ENCODE measurements at places on chromosomes 16 and 17.

GRCh38 chr17:2716649-2717048, 5.1 kb upstream of the CLUH start:
- no peak for DNase-seq

- no peak for DNase-seq
Measured at GRCh38 chr16:55570159-55570558, 3.7 kb downstream of the CAPNS2 start.

DNA sequence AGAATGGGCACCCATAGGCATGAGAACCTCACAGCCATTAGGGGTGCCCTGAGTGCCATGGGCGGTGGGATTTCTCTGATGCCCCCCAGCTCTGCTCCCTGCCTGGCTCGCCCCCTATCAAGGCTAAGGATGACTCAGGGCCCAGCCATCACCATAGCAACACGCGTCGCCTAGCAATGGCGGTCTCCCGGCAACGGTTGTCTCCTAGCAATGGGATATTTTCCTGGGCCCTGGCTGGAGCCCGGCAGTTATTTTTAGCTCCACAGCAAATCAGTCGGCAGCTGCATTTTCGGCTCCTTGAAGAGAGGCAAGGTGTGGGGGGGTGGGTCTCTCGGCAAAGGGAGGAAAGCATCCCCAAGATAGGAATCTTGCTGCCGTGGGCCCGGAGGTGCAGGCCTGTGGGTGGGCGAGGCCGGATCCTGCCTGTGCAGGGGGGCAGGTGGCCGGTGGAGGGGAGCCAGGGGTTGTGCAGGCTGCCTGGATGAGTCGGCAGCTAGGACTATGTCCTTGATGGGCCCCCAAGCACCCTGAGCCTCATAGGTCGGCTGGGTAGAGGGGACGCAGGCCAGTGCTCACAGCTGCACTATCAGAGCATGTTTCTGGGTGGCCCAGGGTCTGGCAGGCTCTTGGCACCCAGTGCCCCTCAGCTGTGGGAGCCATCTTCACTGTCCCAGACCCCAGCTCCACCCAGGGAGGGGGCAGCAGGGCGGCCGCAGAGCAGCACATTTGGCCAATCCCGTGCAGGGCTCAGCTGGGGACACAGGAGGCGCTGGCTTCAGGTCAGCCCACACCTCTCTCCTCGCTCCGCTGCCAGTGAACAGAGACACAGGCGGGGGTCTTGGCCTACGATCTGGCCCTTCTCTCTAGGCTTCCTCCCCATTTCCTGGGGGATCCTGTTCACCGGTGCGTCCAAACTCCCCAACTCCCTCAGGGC, 4.2 kb upstream of the FBXL16 start:
- peak; percentile 63 for DNase-seq

DNA sequence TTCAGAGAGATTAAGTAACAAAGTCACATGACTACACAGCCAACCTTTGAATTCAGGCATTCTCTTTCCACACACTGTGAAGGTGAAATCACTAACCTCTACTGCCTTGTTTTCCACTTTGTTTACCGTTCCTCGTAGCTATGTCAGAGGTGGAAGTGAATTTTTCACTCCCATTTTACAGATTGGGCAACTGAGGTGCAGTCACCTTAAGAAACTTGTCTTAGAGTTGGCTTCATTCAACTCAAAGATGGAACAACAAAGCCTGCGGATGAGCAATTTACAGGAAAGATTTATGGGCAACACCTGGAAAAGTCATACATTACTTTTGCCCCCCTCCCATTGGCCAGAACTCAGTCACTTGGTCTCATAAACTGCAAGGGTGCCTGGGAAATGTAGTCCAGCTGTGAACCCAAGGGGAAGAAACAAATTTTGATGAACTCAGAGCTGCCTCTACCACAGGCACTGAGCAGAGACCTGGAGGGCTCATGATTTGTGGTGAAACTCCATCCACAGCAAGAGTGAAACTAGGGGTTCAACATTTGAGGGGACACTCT, 784.6 kb upstream of the EEF2KMT start:
- DNase-seq, result no peak

DNA sequence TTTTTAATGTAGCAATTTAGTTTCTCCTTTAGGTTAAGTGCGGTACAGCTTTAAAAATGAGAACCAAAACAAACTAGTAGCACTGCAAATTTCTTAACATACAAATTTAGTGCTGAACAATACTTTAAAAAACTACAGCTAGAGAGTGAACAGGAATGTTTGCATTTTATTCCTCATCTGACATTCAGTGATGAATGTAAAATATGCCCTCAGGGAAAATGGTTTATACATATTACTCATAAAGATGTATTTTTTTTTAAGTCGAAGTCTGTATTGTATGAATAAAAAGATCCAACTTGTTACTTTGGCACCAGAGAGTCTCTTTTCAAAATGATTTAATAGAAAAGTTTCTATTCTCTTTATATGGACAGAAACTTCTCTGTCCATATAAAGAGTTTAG, 96.8 kb downstream of the BRIP1 start:
- peak; percentile 55 for DNase-seq

DNA sequence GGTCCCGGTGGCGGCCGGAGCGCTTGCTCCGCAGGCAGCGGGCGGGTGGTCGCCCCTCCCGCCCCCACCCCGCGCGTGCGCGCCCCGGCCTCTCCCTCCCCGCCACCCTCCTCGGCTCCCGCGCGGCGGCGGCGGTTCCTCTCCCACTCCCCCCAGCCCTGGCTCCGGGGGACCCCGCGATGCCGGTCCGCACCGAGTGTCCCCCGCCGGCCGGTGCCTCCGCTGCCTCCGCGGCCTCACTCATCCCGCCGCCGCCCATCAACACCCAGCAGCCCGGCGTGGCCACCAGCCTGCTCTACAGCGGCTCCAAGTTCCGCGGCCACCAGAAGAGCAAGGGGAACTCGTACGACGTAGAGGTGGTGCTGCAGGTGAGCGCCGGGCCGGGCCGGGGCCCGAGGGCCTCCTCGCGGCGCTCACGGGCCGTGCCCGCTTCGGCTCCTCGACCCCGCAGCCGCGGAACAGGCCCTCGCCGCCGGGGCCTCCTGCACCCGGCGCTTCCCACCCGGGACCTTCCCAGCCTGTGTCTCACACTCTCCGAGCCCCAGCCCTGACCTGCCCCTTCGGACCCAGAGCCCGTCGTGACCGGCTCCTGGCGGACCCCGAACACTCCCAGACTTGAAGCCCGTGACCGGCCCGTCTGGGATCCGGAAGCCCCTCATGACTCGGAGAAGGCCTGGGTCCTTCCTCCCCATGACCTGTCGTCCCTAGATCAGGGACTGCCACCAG, 490 bp downstream of the GID4 start:
- no peak for DNase-seq

DNA sequence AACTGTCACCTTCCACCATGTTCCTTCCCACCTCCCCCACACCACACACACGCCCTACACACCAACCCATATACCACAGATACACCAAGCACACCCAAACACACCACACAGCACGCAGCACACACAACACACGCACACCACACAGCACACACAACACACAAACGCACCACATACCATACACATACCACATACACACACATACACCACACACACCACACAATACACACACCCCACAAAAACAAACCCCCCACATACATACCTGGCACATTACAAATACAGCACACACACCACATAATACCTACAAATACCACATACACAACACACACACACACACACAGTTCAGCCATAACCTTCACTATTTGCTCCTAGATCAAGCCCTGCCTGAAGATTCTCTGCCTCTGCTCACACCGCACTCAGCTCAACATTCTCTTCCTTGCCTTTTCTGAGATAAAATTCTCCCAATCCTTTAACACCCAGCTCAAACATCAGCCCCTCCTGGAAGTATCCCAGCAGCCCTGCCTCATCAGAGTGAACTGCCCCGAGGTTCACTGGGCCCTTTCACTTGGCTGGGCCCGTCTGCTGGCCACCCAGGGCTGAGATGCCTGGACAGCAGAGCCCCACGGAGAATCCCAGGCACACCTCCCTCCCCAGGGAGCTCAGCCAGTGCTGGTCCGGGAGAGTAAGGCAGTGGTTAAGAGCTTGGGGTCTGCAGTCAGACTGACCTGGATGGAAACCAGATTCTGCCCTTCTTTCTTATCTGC, 31.9 kb upstream of the CPNE2 start:
- DNase-seq, result no peak

GRCh38 chr16:31273676-31274075, 13.9 kb downstream of the ITGAM start:
- no peak for DNase-seq

- no peak for DNase-seq
Measured at GRCh38 chr17:58339755-58340404, 11.3 kb upstream of the TSPOAP1 start.

GRCh38 chr17:16875662-16876061, 96.3 kb downstream of the TNFRSF13B start:
- DNase-seq, result no peak

- no peak for DNase-seq
Measured at GRCh38 chr16:78715106-78715505, 615.7 kb downstream of the WWOX start.

DNA sequence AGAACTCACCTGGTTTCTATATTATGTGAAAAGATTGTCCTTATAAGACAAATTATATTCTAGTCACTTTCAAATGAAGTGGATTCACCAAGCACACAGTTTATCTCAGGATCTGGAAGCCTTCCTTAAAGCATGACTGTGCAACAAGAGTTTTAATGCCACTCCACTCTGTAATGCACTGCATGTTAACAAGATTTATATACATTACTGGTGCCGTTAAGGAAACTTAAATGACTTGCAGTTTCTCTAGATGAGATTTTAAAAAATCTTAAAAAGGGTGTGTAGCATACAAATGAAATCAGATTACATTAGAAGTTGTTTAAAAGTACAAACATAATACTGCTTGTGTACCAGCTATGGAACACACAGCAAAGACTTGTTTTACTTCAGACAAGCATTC, 150.8 kb downstream of the SNX11 start:
- DNase-seq, result no peak

GRCh38 chr16:20122011-20122410, 48.3 kb upstream of the GPR139 start:
- DNase-seq, result no peak

GRCh38 chr17:50956750-50957523, 90.8 kb upstream of the TOB1 start:
- DNase-seq, result peak; percentile 77

- no peak for DNase-seq
Measured at GRCh38 chr17:949623-950303, 29.8 kb downstream of the NXN start.

GRCh38 chr17:19357761-19358160, 4.8 kb downstream of the B9D1 start:
- no peak for DNase-seq

DNA sequence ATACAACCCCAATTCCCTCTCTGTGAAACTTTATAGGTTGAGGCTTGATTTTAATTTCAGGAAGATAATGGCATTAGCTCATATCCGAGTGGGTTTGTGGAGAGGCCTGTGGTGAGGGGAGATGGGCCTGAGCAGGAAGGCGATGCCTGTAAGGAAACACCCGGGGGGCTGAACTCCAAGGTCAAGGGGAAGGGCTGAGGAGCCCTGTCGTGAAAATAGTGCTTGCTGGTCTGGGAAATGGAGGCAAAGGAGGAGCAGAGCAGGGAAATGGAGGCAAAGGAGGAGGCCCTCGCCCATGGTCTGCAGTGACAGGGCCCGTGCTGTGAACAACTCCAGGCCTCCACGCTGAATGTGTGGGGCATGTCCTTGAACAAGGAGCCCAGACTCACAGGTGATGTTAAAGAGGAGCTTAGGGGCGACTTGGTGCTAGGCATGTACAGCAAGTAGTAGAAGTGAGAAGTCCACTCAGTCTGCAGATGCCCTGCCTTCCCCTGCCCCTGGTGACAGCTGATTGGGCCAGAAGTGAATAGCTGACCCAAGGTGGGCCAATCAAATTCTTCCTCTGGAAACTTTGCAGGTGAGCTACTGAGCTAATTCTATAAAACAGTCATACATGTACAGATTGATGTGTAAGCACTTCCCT, 38.1 kb downstream of the MRPS23 start:
- no peak for DNase-seq

GRCh38 chr16:31267332-31268032, 7.7 kb downstream of the ITGAM start:
- DNase-seq, result no peak

- no peak for DNase-seq
Measured at GRCh38 chr17:13099926-13100325, 82.1 kb upstream of the ELAC2 start.

DNA sequence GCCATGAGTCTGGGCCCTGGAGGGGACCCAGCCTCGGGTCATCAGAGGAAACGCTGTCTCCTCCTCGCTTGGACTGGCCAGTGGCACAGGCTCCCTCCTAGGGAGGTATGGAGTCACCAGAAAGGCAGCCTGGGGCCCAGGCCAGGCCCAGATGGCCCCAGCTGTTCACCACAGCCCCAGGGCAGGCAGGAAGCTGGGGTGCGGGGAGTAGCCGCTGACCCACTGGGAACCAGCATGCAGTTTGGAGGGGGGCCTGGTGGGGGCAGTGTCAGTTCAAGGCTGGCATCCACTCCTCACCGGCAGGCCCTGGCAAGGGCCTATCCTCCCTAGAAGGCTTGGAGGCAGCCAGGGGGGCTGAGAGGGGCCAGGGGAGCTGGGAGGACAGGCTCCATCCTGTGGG, 48.8 kb downstream of the SDK2 start:
- peak; percentile 5 for DNase-seq

DNA sequence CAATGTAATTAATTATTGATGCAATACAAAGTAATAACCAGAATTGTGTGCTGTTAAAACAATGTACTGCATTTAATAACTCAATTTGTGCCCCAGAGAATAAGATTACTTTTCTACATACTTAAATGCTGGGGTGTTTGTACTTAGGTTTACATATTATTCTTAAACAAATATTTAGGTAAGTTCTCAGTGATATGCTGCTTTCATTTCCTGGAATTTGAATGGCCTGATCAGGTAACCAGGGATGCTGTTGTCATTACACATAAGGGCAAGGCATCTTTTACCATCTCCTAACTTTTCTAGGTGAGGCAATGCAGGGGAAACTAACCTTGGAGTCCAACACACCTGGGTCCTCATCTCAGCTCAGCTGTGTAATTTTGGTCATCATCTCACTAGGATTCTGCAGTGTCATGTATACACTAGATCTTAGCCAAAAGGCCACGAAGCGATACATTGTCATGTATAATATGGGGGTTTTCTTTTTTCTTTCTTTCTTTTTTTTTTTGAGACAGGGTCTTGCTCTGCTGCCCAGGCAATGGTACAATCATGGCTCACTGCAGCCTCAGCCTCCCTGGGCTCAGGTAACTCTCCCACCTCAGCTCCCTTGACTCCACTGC, 45.2 kb downstream of the MYO1D start:
- DNase-seq, result no peak

GRCh38 chr17:1908699-1909309, 79.0 kb downstream of the RPA1 start:
- peak; percentile 66 for DNase-seq

DNA sequence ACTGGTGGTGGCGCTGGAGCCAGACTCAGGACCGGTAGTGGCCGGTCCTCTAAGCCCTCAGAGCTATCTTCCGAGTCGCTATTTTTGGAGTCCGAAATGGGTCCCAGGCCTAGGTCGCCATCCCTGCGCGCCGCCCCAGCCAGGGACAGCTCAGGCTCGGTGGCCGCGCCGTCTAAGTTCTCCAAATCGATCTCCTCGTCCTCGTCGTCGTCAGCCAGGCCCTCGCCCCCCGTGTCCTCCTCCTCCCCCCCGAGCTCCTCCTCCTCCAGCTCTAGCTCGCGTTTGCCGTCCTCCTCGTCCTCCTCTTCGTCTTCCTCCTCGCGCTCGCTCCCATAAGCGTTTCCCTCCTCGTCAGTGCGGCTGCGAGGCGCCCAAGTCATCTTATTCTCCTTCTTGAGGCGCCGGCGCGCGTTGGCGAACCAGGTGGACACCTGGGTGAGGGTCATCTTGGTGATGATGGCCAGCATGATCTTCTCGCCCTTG, 1.6 kb downstream of the IRX3 start:
- DNase-seq, result no peak

All from foreskin melanocyte (primary cell).